Hematopoietic multipotent progenitor cell treated with erythropoietin and hydrocortisone succinate and interleukin-3 and kit ligand, for 15 days (in vitro differentiated cells): ENCODE measurements at places on chromosomes 2 and 18.

DNA sequence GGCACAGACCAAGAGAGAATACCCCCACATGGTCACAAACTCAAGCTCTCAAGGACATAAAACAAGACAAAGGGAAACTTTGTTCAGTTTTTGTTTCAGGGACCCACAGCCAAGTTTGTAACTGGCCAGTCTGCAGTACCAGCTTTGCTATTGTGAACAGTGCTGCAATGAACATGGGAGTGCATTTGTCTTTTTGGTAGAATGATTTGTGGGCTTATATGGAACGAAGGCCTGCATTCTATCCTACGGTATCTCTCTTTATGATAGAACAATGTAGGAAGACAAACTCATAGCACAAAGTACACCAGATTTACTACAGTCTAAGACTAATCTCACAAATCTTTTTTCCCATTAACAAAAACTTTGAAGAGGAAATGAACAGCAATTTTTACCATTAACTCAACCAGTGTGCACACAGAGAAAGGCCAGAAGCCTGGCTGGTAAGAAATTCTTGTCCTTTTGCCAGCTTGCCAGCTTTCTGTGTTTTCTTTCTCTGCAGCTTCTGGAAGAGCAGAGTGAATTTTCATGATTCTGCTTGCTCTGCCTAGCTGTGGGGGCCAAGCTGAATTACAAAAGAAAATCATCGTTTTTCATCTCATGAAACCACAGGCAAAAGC, 37.1 kb upstream of the FEZ2 start:
- no peak for DNase-seq

- no peak for DNase-seq
These were observed 4.6 kb upstream of the ST6GAL2 start for GRCh38 chr2:106890606-106891005.

DNA sequence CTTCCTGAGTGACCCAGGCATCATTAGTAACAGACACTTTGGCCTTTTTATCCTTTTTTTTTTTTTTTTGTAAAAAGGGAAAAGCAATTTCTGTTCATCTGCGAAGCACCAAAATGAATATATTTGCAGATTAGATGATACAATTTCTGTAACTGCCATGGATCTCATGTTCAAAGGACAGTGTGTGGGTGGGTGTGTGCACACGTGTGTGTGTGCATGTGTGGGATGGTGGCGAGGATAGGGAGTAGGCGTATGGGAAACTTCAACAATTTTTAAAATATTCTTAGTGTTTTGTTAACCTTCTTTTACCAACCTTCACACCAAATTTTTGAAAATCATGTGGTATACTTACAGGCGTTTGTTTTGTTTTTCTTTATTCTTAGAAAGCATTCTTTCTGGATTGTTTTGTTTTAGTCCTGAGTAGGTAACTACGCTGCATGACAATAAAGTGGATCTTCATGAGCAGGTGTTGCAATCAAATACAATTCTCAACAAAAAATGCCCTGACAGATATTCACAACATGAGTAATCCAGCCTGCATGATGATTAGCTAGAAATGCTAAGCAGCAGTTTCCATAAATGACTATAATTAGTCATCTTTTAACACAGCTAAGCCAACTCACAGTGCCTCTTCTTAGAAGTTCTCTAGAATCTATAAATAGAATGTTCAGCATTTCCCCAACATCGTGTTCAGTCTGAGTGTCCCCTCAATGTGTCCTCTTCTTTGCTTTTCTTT, 53.5 kb upstream of the RMDN2 start:
- no peak for DNase-seq

DNA sequence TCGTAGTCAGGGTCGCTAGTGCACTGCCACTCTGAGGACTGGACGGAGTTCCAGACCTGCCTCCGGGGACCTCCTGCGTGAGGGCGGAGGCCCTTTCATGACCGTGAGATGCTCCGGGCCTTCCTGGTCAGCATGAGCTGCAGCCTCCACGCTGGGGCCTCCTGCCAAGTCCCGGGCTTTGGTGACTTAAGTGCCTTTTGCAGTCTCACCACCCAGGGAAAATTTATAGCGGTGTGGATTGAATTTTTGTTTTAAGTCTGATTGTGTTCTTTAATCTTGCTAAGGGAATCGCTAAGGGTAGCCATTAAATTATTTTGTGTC, 33.6 kb downstream of the CHRNA1 start:
- DNase-seq, result no peak

DNA sequence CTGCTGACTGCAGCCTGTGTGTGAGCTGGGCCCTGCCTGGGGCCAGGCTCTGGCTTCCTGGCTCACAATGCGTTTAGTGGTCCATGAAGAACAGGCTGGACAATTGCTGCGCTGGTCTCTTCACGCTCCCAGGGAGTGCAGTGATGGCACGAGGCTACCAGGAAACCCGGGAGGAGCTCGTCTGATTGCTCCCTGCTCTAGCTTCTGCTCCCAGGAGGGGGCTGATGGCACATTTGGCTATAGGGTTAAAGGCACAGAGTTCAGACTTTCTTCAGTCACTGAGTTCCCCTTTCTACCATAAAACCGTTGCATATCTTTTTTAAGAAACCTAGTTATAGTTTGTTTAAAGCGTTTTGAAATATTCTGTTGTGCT, 60.1 kb downstream of the KCNF1 start:
- DNase-seq, result no peak

- no peak for DNase-seq
These were observed 184.7 kb upstream of the DLGAP1 start for GRCh38 chr18:4639628-4640310.

DNA sequence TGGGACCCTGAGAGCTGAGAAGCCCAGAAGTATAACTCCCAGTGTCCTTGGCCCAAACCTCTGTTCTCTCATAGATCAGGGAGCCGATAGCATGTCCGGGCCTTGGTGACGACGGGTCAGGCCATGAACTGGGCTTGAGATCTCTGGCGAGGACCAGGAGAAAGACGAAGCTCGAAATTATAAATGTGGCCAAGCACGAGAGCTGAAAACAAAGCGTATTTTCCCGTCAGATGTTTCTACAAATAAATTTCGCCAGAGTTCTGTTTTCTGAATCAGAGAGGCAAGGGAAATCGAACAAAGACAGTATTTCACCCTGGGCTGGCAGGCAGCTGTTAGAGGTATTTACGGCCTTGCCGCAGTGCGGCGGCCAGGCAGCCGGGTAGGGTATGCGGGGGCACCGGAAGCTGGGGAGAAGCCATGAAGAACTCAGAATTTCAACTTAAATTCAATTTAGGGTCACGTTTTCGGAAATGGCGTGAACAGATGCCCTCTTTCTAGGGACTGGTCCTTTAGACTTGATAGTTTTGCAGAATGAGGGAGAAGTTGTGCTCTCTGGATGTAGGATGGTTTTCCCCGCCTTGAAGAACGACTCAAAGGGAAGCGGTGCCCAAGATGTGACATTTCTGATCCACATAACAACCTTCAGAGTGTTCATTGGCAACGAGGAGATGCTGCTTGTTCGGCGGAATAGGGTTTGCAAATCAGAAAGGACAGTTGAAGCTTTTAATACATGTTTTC, 9.6 kb downstream of the HOXD8 start:
- DNase-seq, result no peak

- no peak for DNase-seq
These were observed 56.1 kb upstream of the ASAP2 start for GRCh38 chr2:9150568-9150900.

GRCh38 chr2:161131804-161132203, 28.4 kb upstream of the TANK start:
- no peak for DNase-seq

GRCh38 chr2:216130346-216130971, 21.3 kb downstream of the XRCC5 start:
- DNase-seq, result no peak

- DNase-seq, result no peak
These were observed 8.1 kb upstream of the NFATC1 start for GRCh38 chr18:79387615-79388014.

GRCh38 chr2:174985614-174986013, 19.6 kb downstream of the CHN1 start:
- no peak for DNase-seq

- DNase-seq, result no peak
These were observed at the start of gene SLC19A3 for GRCh38 chr2:227717687-227718567. Gene SLC19A3 (minus strand): TSS chr2:227718028. CDS start chr2:227702318, 15,710 bp downstream.

DNA sequence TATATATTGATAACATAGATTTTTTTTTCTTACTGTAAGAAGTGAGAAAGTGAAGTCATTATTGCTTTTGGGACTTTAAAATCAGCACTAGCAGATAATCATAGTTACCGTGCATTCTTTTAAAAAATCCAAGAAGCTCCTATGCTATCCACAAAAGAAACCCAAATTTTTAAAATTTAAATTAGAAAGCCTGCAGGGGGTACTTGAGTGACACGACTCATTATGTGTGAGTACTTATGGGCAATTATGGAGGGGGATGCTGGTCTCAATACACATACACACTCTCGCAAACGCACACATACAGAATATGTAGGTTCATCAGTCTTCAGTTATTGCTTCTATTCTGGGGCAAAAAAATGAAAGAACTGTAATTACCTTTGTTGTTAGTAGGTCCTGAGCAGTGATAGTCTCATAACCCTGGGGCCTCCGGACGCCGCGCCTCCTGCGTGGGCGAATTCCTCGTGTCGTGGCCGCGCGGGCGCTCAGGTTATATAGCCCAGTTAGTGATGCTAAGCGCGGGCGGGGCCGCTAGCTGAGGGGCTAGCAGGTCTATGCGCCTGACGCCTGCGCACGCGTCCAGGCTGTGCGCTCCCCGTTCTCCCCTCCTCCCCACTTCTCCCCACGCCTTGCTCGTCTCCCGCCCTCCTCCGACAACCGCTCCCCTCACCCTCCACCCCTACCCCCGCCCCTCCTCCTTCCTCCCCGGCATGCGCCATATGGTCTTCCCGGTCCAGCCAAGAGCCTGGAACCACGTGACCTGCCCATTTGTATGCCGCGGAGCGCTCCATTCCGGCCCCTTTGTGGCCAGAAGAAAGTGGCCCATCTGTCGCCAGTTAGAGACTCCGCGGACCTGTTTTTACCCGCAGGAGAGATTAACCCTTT, at the start of gene NEUROD1:
Gene NEUROD1, minus strand, starts transcription at position 463 of the 882 bp plus-strand sequence. CDS start 1,657 bp downstream, outside the sequence.
- no peak for DNase-seq

DNA sequence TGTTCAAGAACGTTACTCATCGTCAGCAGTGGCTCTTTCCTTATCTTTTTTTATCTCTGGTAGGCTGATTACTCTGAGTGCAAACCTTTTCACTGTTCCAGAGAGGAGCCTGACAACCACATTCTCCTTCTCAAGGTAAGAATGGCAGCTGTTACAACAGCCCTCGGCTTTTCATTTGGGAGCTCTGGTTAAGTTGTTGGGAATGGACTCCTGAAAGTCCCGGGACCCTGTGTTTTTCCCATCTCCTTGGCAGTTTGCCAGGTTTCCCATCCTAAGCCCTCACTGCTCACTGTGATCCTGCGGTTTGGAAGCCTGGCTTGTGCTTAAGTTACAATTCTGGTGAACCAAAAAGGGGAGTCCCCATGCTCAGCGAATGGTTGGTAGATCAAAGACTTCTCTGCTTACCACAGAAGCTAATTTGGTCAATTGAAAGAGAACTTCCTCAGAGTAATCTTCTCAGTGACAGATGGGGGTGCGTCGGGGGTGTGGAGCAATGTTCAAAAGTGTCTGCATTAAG, 122.3 kb downstream of the LYPD6B start:
- DNase-seq, result no peak

DNA sequence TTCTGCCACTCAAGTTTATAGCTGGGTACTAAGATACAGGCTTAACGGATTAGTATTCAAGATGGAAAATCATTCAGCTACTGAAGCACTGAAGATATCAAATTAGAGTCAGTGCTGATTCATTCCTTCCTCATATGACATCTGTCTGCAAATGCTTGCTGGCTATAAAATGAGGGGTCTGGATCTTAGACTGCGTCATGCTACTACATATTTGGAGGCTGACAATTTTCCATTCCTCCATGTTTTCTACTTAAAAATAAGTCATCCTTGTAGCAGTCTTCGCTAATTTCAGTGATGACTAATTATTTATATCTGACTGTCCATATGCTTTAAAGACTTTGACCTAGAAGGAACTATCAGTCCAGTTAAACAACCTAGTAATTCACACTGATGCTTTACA, 233.4 kb downstream of the RIT2 start:
- DNase-seq, result no peak

GRCh38 chr2:183162362-183162761, 38.1 kb downstream of the NUP35 start:
- no peak for DNase-seq

DNA sequence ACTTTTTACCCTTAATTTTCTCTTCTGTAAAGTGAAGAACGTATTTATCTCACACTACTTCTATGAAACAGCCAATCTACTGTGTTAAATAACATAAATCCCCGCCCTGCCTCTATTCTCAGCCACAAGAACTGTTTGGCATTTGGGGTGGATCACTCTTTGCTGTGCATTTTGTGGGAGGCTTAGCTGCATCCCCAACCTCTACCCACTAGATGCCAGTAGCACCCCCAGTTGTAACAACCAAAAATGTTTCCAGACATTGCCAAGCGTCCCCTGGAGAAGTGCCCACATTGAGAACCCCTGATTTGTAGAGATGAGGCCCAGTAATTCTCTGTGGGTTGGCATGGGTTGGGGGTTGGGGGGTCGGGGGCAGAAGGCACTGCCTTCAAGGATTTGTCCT, 94.7 kb upstream of the BOD1L2 start:
- DNase-seq, result no peak

DNA sequence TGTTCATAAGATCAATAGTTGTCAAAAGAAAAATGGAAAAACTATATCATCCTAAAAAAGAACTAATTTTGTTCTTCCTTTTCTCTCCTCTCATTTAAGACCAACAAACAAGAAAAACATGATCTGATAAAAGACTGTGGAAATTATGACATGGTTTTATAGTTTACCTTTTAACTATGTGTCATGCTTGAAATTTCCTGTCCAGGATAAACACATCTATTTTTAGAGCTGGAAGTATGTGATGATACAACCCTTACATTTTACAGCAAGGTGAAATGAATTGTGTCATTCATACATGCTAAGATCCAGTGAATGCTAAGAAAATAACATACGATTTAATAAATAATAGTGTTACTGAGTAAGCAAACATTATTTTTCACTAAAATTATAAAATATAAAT, 89.9 kb downstream of the GULP1 start:
- DNase-seq, result no peak

GRCh38 chr18:37654731-37655369, 89.3 kb upstream of the CELF4 start:
- no peak for DNase-seq

DNA sequence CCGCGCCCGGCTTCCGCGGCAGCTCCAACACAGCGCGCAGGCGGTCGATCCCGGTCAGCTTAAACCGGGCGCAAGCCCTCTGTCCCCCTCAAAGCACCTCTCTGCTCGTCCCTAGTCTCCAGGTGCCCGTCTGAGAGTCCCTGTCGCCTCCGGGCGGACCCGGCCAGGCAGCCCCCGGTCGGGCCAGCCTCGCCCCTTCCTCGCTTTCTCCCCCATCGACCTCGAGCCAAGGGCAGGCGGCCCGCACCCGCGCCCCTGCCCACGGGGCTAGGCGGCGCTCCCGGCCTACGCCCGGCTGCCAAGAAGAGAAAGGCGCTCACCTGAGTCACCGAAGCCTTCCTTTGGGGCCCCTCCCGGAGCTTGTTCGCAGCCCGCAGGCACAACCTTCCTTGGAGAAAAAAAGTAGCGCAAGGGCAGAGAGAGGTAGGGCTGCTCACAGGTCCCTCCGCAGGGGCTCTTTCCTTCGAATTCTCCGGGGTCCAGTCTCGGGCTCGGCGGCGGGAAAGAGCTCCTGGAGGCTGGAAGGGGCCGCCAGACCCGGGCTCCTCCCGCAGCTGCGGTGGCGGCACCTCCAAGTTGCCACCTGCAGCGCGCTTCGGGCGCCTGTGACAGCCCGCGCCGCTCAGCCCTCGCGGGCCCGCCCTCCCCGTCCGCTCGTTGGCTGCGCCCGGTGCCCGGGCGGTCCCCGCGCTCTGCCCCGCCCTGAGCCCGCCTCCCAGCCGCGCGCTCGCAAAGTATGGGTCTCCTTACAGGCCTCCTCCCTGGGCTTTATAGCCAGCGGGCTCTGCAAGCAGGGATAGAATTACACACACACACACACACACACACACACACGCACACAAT, 86.5 kb upstream of the EPB41L3 start:
- no peak for DNase-seq
